ENCODE measurements at places on chromosomes 6 and 20.

DNA sequence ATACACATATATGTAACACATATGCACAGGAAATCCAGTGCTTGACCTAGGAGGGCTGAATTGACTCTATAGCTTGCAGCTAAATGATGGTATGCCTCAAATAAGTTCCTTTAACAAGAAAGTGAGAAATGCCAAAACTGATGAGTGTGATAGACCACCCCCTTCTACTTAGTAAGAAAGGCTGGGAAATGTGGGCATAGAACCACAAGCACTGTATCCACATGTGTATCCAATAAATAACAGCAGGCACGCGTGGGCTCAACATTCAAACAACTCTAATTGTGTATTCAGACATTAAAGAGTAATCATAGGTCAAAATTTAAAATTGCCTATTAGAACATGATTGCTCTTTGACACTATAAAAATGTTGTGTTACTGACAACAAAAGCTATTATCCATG, 54.1 kb downstream of the FAM83B start:
- no peak for DNase-seq

DNA sequence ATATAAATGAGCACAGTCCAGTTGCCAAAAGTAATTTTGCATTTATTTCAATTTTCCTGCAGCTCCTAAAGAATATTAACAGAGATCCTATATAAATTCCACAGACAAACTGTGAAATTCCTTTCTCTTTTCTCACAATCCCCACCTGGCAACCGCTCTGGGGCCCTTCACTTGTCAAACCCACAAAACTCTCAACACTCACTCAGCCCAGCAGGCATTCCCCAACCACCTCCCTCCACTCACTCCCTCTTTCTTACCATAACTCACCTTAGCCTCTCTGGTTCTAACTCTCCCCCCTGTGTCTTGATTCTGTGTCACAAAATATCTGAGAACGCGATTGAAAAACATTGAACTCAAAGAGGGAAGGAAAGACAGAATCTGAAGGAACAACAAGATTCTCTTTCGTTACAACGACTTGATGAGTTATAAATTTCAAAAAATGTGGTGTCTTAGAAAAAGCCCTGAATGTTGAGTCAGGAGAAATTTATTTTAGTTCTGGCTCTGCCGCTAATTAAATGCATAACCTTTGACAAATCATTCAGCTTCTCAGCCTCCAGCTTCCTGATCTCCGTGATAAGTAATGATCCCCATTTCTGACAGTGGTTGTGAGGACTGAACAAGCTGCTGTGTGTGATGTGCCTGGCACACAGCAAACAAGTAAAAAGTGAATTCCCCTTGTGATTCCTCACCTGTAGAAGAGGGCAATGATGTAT, 87.9 kb downstream of the UNC5CL start:
- no peak for DNase-seq

GRCh38 chr20:41447006-41447405, 80.4 kb upstream of the EMILIN3 start:
- no peak for DNase-seq

- no peak for DNase-seq
Observed at GRCh38 chr20:24949756-24950127, 673 bp downstream of the CST7 start.

GRCh38 chr20:43662943-43663655, 3.8 kb upstream of the MYBL2 start:
- DNase-seq = no peak
